ENCODE measurements at places on chromosomes 13 and 19. TPM values are rescaled to one million over a fixed set of nuclear protein-coding genes. Genes with fewer than 3 reads are reported as not detected.

Gene OXGR1
- total RNA-seq = not detected

Gene NKG7
- total RNA-seq = 125 TPM

Gene PDE4A
- total RNA-seq = 4.3 TPM

Gene POP4
- total RNA-seq = 136 TPM

Gene LSR
- total RNA-seq = 12.2 TPM

Gene PDX1
- total RNA-seq = not detected

Gene ZNF677
- total RNA-seq = 7.5 TPM

Gene CEBPA
- total RNA-seq = not detected

Gene ZNF534
- not detected for total RNA-seq

Data from activated CD4-positive, alpha-beta T cell treated with anti-CD3 and anti-CD28 coated beads for 36 hours (primary cell).